ENCODE measurements at places on chromosomes 13 and 19.

GRCh38 chr19:16383584-16384161 lies 59.0 kb downstream of the KLF2 start:
- no peak for DNase-seq

DNA sequence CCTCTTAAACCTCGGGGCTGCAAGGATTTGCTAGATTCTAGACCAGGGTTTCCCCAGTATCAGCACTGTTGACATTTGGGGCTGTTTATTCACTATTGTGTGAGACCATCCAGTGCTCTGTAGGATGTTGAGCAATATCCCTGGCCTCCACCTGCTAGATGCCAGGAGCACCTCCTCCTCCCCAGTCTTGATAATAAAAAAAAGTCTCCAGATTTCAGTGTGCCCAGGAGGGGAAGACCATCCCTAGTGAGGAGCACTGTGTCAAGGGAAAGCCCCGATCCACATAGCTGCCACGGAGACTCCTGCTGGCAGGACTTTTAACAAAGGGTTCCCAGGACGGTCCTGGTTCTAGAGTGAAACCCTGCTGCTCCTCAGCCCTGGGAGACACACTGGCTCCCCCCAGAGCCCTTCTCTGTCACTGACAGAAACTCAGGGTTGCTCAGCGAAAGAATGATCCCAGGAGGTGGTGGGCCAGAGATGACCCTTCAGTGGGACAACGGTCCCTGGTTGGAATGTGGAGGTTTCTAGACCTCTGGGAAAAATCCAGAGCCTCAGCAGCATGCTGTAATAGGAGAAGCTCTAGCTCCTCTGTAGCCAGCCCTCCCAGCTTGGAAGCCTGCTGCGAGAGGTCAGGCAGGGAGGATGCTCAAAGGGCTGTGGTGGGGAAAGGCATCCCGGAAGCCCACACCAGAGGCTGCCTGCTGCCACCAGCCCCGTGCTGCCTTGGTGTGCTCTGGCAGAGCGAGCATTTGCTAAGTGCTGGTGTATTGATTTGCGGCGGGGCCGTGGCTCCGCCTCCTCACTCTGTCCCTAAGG lies 20.3 kb downstream of the LYL1 start:
- no peak for DNase-seq

- no peak for DNase-seq
Measured at GRCh38 chr19:269241-269640, 22.0 kb downstream of the PLPP2 start.

DNA sequence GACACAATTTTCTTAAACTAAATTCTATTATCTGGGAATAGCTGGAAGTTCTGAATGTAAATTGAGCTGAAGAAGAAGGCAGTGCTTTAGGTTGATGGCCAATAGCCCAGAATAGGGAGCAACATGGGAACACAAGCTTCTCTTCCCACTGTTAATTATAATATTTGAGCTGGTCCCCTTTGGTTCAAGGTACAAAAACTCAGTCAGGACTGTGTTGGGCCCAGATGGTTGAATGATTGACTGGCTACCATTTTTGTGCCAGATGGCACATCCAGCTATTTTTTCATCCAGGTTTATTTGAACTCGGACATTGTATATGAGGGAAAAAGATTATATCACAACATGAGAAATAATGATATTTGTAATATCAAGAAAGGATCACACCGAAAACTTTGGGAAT lies 458.9 kb downstream of the SLITRK1 start:
- DNase-seq = no peak

DNA sequence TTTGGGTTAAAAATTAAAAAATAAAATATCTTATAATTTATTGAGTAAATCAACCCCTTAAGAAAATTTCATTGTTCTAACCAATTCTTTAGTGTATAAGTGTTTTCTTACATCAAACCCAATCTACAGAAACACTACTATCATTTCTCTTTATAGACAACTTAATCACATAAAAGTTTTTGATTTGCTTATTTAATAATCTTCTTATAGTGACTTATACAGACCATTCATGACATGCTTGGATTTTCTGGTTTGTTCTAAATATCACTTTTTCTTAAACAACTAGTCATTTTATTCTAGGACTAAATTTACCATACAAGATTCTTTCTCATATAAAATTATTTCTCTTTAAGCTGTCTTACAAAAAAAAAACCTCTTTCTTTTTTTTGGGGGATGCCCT lies 27.3 kb upstream of the ZSCAN5A start:
- no peak for DNase-seq

Data from right renal cortex interstitium (tissue), 3 donors.